ENCODE measurements at places on chromosomes 3 and 15.

DNA sequence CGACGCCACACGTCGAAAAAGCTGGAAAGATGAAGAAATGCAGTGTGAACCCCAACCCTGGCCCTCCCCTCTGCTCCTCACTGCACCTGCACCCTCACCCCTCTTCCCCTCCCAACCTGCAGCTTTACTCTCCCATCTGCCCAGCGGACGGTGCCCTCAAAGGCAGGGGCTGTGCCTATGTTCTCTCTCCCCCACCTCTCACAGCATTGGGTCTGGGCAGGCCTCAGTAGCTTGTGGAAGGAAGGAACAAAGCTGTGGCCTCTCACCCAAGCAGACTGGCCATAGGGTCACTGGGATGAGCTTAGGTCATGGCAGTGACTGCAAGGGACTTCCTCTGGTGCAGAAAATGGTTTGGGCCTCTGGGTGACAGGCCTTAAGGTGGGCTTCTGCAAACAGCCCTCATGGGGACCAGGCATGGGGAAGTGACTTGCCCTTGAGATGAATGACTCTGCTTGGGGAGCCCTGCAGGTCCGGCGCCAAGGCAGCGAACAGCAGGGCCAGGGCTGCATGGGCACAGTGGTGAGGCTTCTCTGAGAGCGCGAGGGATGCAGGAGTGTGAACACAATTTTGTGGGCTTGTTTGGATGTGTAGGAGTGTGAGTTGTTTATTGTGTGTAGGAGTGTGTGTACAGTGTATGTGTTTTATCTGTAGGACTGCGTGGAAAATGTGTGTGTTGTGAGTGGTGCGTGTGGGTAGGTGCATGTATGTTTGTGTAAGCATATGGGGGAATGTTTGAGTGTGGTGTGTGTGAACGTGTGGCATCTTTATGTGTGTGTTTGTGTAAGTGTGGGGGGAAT is 29.2 kb downstream of the SRPRB start:
- DNase-seq = no peak

DNA sequence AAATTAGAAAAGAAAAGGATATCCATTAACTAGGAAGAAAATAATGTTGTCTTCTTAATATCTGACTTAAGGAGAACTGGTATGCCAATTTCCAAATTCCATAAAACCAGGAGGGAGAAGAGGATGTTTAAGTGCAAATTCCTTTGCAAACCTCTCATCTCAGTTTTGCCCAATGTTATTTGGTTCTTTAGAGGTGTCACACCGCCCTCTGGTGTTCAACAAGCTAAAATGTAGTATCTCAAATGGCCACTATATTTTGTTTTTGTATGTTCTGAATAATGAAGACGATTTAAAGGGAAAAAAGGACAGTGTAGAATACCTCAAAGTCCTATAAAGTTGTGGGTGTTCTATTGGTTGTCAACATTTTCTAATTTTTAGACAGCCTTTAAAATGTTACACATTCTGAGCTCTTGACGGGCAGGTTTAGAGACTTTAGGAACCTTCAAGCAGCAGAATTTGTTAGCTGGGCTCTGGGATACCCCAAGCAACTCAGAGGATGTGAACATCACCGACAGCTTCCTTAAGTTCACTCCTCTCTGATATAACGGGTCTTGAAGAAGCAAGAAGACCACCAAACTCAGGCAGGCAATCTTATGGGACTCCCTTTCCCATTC is 458.3 kb downstream of the MFSD1 start:
- DNase-seq = peak; percentile 77

DNA sequence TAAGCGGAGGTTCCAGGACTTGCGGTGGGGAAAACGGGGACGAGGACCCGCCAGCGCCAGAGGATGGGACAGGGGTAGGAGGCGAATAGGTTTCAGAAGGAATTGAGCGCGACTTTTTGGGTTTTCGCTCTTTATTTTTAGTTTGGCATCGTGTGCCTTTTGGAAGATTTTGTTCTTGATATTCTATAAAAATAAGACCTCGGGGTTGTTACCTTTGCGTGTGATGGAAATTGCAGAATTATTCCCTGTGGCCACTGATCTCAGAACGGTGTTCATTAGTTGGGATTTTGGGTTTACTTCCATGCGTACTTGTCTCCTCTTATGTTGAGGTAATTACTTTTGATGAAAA is 453 bp upstream of the CCDC14 start:
- no peak for DNase-seq

GRCh38 chr3:189632242-189632641 is 1.1 kb downstream of the TP63 start:
- no peak for DNase-seq

- no peak for DNase-seq
These were observed 86.1 kb upstream of the PROK2 start for GRCh38 chr3:71870966-71871512.

DNA sequence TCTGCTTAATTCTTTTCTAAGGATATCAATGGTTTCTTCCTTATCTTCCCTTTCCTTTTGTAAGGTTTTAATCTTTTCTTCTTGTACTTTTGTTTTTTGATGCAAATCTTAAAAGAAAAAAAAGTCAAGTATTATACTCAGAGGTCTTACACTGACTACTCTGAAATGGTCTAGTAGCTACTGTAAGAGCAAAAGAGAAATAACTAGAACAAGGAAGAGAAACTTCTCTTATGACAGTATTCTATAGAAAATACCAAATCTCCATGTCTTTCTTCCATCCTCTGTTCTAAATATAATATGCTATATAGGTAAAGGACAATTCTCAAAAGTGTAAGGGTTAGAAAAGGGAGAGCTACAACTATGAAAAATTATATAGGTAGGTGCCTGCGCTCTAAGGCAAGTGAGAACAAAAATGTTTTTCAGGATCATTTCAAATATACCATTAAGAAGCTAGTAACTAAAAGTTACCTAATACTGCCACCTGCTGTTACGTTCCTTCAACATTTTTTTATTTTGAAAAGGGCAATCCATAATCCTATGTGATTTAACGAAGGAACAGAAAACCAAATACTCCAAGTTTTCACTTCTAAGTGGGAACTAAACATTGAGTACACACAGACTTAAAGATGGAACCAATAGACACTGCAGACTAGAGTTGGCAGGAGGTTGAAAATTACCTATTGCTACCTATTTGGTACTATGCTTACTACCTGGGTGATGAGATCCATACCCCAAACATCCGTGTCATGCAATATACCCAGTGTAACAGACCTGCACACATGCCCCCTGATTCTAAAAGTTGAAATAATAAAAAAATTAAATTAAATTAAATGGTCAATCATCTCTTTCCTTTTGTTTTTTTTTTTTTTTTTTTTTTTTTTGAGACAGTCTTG is 36.7 kb downstream of the CIP2A start:
- peak; percentile 60 for DNase-seq
